NCI-H2081 (cell line): ENCODE measurements at places on chromosomes 7 and 10.

DNA sequence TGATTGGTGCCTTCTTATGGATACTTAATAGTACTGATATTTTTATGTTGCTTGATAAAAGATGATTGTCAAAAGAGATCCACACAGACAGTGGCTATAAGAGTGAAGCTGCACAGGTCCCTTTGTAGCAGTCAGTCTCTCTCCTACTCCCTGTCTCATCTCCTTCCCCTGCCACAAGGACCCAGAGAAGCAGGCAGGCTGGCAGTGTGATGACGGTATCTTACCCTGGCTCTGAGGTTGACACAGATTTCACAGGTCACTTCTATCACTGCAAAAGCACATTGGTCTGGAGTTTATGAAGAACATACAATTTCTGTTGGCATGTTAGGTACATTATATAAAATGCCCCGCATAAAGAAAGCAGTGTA is 64.4 kb upstream of the AHR start:
- no peak for DNase-seq

DNA sequence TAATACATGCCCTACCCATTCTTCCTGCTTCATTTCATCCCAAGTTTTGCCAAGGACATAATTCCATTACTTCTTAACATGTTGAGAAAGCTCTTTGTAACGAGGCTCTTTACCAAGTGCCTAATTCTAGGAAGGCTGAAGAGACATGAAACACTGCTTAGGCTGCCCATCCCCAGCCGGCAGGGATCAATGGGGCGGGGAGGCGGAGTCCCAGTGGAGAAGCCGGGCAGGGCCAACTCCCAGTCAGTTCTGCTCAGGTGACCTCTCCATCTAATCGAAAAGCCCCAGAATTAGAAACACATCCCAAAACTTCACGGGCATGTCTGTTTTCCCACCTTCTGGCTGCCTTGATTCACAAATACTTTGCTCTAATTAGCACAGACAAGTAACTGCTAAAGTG is 89.5 kb upstream of the LYZL1 start:
- no peak for DNase-seq

DNA sequence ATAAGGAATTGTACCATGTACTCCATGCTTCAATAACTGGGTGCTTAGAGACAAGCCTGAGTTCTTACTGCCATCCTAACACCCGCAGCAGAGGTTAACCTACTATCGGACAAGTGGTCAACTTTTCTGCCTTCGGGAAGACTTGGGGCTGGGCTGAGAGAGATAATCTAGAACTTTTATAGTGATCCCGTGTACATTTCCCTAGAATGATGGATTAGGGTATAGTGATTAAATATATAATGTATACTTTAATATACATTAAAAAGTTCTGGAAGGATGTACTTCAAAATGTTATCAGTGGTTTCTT is 12.2 kb upstream of the HNRNPF start:
- no peak for DNase-seq

DNA sequence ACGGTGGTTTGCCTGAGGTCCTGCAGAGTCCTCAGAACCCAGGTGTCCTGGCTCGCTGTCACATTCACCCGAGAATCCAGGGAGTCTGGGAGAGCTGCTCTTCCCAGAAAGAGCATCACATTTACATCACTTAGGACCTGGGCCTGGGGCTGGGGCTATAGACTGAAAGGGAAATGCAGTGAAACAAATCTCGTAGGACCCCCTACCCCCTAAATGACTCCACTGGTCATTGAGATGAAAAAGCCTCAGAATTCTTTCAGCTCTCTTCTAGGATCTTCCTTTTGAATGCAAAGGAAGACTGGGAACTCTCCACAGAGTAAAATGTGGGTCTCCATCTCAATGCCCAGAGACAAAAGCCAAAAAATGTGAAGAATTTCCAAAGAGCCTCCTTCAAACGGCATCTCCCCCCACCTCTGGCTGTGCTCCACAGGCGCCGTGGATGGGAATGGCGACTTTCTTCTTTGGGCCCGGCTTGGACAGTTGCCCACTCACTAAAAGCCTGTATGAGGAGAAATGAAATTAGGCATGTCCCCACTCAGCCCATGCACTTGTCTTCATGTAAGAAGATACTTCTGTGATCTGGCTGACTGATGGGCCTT is 49.0 kb upstream of the PODXL start:
- DNase-seq = no peak

DNA sequence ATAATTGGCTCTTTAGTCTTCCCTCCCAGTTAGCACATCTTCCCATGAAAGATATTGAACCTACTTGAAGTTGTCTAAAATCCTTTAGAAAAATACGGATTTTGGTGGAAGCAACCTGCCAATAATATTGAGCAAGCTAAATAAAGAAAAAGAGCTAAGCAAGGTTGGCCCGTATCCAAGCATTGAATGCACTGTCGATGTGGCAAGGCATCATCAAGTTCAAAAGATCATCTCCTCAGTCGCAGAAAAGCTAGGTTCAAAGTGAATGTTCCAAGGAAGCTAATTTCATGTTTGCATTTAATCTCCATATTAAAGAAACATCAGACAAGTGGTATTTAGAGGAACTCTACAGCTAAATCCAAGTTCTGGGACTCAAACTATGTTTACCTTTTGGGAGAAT is 206.0 kb downstream of the MTERF1 start:
- DNase-seq = no peak

DNA sequence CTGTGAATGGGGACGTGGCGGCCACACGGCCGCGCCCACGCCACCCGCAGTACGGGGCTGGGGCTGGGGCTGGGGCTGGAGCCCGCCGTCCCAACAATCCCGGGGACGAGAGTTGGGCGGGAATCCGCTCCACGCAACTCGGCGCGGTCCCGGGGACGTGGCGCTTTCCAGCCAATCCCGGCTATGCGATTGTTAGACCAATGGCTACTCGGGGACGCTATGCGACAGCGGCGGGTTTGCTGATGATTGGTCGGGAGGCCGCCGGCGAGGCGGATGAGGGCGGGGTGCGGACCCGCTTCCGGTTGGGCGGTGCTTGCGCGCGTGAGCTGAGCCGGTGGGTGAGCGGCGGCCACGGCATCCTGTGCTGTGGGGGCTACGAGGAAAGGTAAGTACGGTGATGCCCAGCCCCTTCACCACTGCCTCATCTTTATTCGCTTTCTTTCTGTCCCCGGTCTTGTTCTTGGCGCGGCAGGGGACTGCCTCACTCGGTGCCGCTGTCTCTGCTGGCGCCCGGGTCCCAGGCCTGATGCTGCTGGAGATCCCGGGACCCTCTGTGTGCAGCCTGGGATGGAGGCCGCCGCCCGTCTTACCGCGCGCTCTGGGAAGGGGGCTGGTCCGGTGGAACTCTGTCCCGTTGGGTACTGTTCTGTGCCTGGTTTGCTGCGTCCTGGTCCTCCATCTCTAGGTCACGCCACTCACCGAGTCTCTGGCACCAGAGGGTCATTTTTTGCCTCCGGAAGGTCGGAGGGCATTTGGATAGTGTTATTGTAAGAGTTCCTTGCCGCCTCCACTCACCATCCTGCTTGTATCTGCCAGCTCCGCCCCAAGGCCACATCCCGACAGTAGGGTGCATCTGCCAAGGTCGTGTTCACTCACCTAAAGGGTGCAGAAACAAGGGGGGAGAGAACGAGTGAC is at the start of gene CALU:
CALU (plus strand) TSS at position 312 of the 915 bp plus-strand sequence. CDS start 9,225 bp downstream, outside the sequence.
- DNase-seq = peak; percentile 97

DNA sequence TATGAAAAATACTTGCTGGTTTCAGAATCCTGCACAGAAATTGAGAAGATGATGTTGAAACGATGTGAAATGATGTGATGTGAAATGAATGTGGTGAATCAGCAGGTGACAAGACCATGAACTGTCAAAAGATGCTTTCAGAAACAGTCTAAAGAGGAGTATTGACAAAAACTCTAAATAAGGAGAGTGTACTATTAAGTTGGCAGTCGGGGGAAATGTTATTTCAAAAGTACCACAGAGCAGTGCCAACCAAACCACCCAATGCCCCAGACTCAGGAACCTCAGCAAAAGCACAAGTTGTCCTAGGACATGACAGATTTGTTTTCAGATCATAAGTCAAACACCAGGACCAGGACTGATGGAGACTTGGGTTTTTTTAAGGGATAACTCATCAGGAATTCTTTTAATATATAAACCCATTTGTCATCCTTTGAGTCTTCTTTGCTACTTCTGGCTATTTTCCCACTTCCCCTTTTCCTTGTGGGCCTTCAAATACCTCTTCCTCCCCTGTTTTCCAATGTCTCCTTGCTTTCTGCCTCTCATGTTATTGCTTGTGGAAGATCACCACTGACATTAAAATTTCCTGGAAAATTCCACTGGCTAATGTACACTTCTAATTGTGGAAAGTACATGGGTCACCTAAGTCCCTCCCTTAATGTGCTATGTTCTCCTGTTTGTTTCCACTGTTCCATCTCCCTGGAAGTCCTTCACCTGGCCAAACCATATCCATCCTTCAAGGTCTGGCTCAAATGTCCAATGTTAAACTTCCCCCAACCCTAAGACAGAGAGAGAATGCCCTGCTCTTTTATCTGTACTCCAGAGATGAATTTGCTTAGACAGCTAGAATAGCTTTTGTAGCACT is 10.2 kb upstream of the PPP1R3C start:
- no peak for DNase-seq

DNA sequence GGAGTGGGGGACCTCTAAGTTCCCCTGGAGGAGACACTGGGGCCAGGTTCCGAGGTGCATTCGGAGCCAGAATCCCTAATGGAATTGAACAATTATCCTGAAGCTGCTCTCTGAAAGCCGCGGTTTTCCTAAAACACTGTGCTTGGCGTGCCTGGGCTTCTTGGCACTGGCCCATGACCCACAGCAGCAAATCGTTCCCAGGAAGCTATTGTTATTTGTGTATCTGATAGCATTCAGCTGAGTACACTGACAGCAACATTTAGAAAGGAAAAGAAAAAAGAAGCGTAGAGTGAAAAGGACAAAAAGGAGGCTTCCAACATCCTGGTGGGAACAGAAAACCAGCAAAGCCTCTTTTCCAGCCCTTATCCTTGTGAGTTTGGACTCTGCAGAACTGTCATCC is 339.8 kb downstream of the FRMD4A start:
- no peak for DNase-seq

DNA sequence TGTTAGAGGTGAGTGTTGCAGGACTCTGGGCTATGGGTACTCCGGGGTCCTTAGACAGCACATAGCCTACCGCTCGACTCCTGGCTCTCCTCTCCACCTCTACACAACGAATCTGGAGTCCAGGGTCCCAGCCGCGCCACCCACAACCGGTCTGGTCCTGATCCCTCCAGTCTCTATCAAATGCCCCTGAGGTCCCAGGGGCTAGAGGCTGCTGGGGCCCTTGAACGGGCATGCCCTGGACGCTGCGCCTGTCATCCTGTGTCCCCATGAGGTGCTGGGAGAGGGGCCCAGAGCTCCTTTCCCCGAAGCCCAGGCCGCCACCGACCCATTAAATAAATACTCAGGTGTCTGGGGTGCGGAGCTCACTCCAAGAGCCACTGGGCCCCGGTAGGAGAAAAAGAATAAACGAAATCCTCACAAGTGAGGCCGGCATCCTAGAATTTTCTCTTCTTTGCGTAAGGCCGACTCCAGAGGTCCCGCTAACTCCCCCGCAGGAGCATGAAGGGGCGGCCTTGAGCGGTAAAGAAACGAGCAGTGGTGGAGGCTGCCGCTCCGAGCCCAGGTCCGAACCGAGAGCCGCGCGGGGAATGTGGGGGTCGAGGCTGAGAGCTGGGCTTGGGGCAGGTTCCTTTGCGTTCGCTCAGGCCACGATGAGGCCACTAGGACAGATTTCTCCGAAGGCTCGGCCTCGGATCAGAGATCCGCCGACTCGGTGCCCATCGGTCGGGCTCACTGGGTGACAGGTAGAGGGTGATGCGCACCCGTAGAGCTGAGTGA is 166.7 kb downstream of the NRF1 start:
- DNase-seq = no peak

DNA sequence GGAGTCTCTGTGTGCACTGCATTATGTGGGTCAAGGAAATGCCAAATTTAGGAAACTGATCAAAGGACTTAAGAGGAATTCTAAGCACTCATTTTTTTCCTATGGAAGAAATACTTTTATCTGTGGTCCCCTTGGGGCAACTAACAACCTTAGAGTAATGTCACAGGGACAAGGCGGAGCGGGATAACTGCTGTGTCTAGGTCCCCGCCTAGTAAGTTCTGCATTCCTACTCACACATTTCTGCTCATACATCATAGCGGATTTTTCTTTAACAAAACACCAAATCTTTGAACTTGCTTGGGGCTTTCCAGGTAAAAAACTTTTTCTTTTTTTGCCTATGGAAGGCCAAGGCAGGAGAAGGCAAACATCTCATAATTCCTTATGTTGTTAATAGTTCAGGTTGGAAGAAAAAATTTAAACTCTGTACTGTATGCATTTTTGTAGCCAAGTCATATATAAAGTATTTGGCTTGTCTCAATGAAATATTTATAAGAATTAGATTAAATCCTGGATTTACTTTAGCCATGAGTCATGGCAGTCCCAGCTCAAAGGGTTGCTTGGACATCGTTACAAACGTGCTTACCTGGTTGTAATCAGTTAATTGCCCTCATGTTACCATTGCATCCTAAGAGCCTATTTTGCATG is 285.0 kb downstream of the PHTF2 start:
- DNase-seq = no peak

DNA sequence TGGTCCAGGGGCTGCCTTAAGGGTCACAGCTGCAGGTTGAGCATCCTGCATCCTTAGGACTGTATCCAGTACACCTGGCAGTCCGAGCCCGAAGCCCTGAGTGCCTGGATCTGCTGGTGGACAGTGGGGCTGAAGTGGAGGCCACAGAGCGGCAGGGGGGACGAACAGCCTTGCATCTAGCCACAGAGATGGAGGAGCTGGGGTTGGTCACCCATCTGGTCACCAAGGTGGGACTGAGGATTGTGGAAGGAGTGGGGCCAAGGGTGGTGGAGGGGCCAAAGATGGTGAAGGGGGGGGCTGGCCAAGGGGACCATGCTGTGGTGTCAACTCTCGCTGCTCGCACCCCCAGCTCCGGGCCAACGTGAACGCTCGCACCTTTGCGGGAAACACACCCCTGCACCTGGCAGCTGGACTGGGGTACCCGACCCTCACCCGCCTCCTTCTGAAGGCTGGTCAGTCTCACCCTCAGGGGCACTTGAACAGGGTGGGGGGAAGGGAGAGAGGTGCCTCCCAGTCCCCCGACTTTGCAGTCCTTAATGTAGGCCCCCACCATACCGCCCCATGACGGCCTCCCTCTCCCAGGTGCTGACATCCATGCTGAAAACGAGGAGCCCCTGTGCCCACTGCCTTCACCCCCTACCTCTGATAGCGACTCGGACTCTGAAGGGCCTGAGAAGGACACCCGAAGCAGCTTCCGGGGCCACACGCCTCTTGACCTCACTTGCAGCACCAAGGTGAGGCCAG is 5.3 kb downstream of the NFKB2 start:
- DNase-seq = no peak

DNA sequence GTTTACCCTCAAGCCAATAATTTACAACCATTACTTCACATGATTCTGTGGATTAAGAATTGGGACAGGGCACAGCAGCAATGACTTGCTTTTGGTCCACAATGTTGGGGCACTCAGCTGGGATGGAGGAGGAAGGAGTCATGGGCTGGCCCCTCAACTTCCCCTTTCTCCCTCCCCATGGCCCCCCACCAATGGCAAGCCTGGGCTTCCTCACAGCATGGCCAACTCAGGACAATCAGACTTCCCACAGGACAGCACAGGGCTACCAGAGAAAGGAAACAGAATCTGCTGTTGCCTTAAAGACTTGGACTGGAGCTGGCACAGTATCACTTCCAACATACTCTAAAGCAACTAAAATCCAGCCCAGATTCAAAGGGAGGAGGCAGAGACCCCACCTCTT is 160.7 kb downstream of the PTPN20 start:
- DNase-seq = no peak
